ENCODE measurements at places on chromosomes 7 and 10. TPM values are rescaled to one million over a fixed set of nuclear protein-coding genes. Genes with fewer than 3 reads are reported as not detected.
A peak's percentile ranks its signal among the peaks of the same experiment; 100 is the strongest.

ST8SIA6 gene
- total RNA-seq: 2.8 TPM

GRCh38 chr7:129855234-129855673 is 97.5 kb downstream of the UBE2H start:
- DNase-seq: no peak

- DNase-seq: peak; percentile 9
Observed at GRCh38 chr7:139490130-139490529, 6.7 kb upstream of the KLRG2 start.

COBL gene
- 6.3 TPM for total RNA-seq

- DNase-seq: no peak
Observed at GRCh38 chr10:44398747-44399658, 14.1 kb upstream of the CXCL12 start.

DNA sequence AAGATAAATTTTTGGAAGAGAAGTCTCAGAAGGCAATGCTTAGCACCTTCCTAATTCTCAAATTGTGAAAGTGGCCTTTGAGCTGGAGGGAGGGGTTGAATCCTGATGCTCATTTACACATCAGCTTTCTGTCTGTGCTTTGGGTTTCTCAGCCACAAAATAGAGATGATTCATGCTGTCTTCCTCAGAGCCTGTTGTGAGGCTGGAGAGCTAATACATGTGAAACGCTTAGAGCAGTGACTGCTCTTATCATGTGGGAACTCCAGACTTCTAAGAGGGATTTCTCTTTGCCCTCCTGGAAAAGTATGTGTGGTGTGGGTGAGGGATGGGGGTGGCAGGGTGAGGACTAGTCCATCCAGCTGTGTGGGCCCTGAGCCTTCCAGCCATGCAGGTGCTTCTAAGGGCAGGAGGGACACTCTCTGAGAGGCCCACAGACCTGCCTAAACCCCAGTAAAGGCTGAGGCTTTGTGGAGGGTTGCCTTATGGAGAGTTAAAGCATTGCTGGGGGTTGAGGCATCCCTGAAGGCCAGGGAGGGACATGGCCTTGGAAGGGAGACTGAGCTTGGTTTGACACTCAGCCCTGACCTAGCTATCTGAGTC is 4.8 kb upstream of the EVX1 start:
- no peak for DNase-seq

GRCh38 chr10:88541116-88541626 is 41.9 kb downstream of the RNLS start:
- no peak for DNase-seq

ABCB4 gene
- 0.42 TPM for total RNA-seq

GRCh38 chr7:150799741-150800580 is at the start of gene TMEM176B:
TMEM176B (minus strand) TSS chr7:150800364; CDS start chr7:150796569, 3,795 bp downstream.
- no peak for DNase-seq

DNA sequence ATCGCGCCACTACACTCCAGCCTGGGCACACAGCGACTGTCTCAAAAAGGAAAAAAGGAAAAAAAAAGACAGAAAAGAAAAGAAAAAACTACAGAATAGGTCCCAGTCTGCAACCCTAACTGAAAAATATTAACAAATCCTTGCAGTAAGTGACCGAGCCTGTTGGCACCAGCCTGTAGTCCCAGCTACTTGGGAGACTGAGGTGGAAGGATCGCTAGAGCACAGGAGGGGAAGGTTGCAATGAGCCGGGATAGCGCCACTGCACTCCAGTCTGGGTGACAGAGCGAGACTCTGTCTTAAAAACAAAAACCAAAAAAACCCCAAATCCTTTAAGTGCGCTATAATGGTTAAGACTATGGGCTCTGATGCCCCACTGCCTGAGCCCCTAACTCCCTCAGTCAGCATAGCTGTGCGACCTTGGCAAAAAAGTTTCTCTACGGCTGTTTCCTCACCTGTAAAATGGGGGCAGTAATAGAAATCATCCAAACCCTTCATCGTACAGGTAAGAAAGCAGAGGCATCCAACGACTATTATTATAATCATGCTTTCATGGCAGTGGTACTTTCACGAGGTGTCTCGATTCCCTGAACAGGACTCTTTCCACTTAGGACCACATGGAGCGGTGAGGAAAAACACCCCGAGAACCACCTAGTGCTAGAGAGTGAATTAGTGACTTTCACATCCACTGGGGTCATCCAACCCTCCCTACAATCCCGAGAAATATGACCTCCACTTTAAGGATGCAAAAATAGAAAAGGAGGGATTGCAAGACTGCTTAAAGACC is 755 bp downstream of the TOMM7 start:
- DNase-seq: no peak

NKX6-2 gene
- total RNA-seq: 1.5 TPM

HOXA5 gene
- 18.3 TPM for total RNA-seq
